ENCODE measurements at places on chromosomes 5 and 9. TPM values are rescaled to one million over a fixed set of nuclear protein-coding genes. Genes with fewer than 3 reads are reported as not detected.

DNA sequence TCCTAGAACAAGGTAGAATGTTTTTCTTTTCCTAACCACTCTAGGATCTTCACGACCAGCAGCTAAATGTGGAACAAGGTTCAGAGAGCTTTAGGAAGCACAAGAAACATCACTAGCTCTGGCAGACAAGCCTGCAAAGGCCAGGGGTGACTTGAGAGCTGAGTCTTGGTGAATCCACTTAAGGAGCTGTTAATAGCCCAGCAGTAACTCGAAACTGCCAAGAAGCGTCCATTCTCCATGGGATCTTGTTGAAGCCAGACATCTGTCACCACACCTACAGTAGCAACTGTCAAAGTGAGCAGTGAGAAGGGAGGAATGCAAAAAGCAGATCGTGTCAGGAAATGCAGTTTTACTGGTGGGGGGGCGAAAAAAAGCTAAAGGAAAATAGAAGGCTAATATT lies 87.2 kb downstream of the ATPSCKMT start:
- H3K4me3 ChIP-seq, result no peak overlapping the region
- H3K4me1 ChIP-seq, result no peaks in the 10 kb centered on the region
- no peak for DNase-seq
- no peaks in the 10 kb centered on the region for H3K36me3 ChIP-seq
- H3K27me3 ChIP-seq, result peaks cover 2% of the 10 kb centered on the region

DNA sequence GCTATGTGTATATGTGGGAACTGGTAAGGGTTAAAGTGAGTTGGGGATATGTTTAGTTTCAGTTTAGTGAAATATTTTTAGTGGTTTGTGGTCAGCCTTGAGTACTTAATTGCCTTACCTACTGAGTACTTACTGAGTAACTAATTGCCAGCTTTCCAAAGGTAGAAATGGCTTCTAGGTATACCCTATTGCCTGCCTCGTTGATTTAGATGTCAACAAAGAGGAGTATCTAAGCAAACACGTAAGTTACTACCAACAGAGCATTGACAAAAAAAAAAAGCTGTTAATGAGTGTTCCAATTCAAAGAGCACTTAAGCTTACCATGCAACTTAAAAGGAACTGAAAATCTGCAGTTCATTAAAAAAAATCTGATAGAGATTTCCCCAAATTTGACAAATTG lies 8.8 kb downstream of the ATP10B start:
- no peak overlapping the region for H3K4me3 ChIP-seq
- DNase-seq, result no peak
- H3K36me3 ChIP-seq, result no peaks in the 10 kb centered on the region
- no peaks in the 10 kb centered on the region for H3K4me1 ChIP-seq
- no peaks in the 10 kb centered on the region for H3K27me3 ChIP-seq
- H3K27ac ChIP-seq, result no peak overlapping the region

DNA sequence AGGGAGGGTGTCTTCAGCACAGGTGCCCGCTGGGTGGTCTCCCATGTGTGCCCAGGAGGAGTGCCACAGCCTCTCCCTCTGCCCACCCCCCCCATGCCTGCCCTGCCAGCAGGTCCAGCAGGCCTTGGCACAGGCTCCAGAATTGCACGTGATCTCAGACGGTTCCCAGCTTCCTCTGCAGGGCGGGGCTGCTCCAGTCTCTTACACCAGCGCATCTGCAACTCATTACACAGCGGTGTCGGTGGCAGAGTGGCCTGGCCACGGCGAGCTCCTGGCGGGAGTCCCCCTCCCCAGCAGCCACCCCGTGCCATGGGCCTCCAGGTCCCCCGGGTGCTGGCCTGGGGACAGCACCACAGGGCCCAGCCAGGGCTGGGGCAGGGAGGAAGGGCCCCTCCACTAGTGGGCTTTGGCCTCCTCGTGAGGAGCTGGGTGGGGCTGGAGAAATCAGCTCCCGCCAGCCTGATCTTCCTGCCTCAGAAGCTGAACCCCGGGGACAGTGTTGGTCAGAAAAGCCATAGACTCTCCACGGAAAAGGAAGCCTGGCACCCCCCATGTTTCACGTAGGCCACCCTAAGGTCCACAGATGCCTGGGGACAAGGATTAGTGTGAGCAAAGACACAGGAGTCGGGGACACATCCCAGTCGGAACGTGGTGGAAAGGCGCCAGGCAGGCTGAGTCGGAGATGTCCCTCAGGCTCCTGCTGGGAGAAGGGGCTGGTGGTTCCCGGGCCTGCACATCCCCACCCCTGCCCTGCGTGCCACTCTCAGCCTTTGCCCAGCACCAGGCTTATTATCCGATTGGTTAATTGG lies 40.2 kb downstream of the RXRA start:
- no peak overlapping the region for H3K27ac ChIP-seq
- no peak for DNase-seq

GRCh38 chr5:31208043-31208442 lies 14.6 kb downstream of the CDH6 start:
- DNase-seq, result no peak
- H3K36me3 ChIP-seq, result no peaks in the 10 kb centered on the region
- no peak overlapping the region for H3K27ac ChIP-seq
- H3K4me1 ChIP-seq, result no peaks in the 10 kb centered on the region
- no peaks in the 10 kb centered on the region for H3K27me3 ChIP-seq

GRCh38 chr5:176794509-176794908 lies 15.8 kb upstream of the UNC5A start:
- peaks cover 21% of the 10 kb centered on the region for H3K27me3 ChIP-seq
- H3K4me1 ChIP-seq, result no peaks in the 10 kb centered on the region
- H3K4me3 ChIP-seq, result no peak overlapping the region
- DNase-seq, result no peak
- H3K27ac ChIP-seq, result no peak overlapping the region

DNA sequence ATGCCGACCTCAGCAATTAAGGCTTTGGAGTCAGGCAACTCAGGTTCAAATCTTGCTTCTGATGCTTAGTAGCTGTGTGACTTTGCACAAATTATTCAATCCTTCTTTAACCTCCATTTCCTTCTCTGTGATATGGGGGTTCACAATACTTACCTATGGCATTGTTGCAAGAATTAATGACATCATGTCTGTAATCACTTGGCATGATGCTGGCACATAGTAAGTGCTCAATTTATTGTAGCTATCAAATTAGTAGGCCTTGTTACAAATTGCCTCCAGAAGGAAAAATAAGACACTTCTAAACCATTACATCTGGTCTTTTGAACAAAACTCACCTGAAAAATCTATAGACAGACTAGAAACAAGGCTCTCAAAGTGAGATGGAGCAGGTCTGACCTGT lies 29.9 kb upstream of the NDFIP1 start:
- H3K4me3 ChIP-seq, result no peak overlapping the region
- peaks cover 25% of the 10 kb centered on the region for H3K4me1 ChIP-seq
- H3K27ac ChIP-seq, result no peak overlapping the region
- peaks cover 2% of the 10 kb centered on the region for H3K36me3 ChIP-seq
- H3K27me3 ChIP-seq, result no peaks in the 10 kb centered on the region

DNA sequence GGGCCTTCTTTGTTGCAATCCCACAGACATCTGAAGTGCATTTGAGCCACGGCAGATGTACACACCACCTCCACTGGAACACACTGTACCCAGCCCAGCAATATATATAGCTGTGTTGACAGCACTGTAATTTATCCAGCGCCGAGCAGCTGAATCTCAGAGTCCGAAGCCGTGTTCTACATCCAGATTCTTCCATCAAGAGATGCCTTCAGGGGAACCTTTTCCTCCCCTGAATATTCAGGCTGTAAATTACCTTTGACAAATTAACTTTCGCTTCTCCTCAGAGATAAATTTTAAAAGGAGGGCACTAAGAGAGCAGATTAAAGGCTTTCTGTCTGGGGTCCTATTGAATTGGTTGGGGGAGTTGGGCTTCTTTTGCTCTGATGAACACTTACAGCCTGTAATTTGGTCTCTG lies 76.4 kb downstream of the ROR2 start:
- DNase-seq, result no peak
- no peaks in the 10 kb centered on the region for H3K36me3 ChIP-seq
- H3K27ac ChIP-seq, result no peak overlapping the region
- H3K4me3 ChIP-seq, result no peak overlapping the region
- H3K4me1 ChIP-seq, result no peaks in the 10 kb centered on the region

- H3K4me3 ChIP-seq, result no peak overlapping the region
- no peak for DNase-seq
- H3K27me3 ChIP-seq, result no peaks in the 10 kb centered on the region
Measured at GRCh38 chr5:178547052-178547666, 43.0 kb downstream of the COL23A1 start.

DNA sequence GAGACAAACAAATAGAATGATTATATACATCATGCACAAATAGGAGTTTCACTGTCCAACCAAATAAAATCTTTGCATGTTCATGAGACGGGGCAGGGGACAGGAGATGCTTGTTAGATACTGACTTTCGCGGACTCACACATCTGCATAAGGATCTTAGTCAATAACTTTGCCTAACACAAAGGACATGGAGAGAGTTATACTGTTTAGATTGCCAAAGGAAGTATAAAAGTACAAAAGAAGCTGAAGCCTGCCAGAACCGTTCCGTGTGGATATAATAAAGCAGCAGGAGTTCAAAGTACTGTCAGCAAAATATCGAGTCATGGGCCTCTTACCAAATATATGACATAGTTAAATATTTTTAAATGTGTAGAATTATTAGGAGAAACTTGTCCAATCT lies 1148.4 kb downstream of the EFNA5 start:
- H3K27ac ChIP-seq, result no peak overlapping the region
- H3K36me3 ChIP-seq, result no peaks in the 10 kb centered on the region
- H3K27me3 ChIP-seq, result no peaks in the 10 kb centered on the region
- DNase-seq, result no peak

DNA sequence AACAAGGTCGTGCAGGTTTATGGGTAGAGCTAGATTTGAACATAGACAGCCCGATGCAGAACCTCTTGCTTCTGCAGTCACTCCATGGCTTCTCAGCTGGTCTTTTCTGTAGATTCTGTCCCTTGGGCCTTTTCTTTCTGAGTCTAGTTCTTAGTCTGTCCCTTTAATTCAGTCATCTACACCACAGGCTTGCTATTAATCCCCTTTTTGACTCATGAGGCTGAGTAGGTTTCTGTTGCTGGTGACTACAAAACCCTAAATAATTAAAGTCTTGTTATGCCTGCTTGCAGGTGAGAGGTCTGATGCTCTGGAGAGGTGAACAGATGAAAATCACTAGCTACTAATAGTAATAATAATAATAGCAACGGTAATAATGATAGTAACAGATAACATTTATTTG lies 19.3 kb upstream of the STRBP start:
- H3K4me1 ChIP-seq, result no peaks in the 10 kb centered on the region
- DNase-seq, result no peak

The TAF1L gene
- not detected for total RNA-seq

The RFESD gene
- 0.94 TPM for total RNA-seq

The CENPK gene
- 78.0 TPM for total RNA-seq

The FREM1 gene
- total RNA-seq, result not detected

The ARSI gene
- not detected for total RNA-seq
